ENCODE measurements at places on chromosomes 3 and 15.

GRCh38 chr3:65098400-65098799 lies 410.6 kb upstream of the ADAMTS9 start:
- H3K4me3 ChIP-seq: no peak overlapping the region
- no peaks in the 10 kb centered on the region for H3K27me3 ChIP-seq
- no peak for DNase-seq
- H3K36me3 ChIP-seq: no peaks in the 10 kb centered on the region
- no peak overlapping the region for H3K27ac ChIP-seq

GRCh38 chr15:28914483-28915023 lies 28.8 kb downstream of the APBA2 start:
- no peak for DNase-seq
- no peak overlapping the region for H3K4me3 ChIP-seq
- H3K36me3 ChIP-seq: no peaks in the 10 kb centered on the region
- H3K27me3 ChIP-seq: no peaks in the 10 kb centered on the region
- peaks cover 29% of the 10 kb centered on the region for H3K4me1 ChIP-seq

GRCh38 chr3:63945558-63946096 lies 33.4 kb upstream of the SCAANT1 start:
- no peak for DNase-seq
- no peak overlapping the region for H3K4me3 ChIP-seq
- peaks cover 8% of the 10 kb centered on the region for H3K4me1 ChIP-seq
- H3K36me3 ChIP-seq: no peaks in the 10 kb centered on the region
- no peaks in the 10 kb centered on the region for H3K27me3 ChIP-seq
- H3K27ac ChIP-seq: no peak overlapping the region

DNA sequence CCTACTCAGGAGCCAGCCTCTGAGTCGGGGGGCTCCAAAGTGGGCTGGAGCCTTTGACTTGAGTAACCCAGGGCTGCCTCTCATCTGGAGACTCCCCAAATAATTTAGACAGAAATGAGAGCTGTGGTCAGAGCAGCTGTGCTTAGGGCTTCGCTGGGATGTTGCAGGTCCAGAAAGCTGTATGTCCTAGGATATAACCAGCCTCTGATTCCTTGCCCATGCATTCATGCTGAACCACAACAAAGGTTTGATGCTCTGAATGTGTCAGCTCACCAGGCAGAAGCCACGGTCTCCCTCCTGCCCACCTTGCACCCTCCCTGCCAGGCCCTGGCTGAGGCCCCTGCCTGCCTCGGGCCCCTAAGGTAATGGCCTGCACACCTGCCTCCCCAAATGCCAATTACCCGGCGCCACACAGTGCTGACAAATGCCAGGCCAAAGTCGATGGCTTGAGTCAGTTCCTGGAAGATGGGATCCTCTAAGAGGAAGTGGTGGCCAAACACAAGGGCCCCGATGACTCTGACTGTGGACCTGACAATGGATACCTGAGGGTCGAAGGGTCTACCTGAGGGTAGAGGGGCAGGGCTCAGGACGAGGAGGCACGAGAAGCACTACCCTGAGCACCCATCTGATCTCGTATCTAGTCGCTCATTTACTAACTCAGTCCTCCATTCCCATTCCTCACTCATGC lies 21.7 kb upstream of the PARL start:
- no peaks in the 10 kb centered on the region for H3K36me3 ChIP-seq
- DNase-seq: no peak
- no peaks in the 10 kb centered on the region for H3K4me1 ChIP-seq
- H3K4me3 ChIP-seq: no peak overlapping the region
- H3K27ac ChIP-seq: no peak overlapping the region

- peaks cover 61% of the 10 kb centered on the region for H3K36me3 ChIP-seq
- no peak overlapping the region for H3K4me3 ChIP-seq
- H3K27ac ChIP-seq: no peak overlapping the region
- DNase-seq: no peak
- H3K4me1 ChIP-seq: peaks cover 33% of the 10 kb centered on the region
Observed at GRCh38 chr3:15263120-15263519, 57.1 kb downstream of the CAPN7 start.

DNA sequence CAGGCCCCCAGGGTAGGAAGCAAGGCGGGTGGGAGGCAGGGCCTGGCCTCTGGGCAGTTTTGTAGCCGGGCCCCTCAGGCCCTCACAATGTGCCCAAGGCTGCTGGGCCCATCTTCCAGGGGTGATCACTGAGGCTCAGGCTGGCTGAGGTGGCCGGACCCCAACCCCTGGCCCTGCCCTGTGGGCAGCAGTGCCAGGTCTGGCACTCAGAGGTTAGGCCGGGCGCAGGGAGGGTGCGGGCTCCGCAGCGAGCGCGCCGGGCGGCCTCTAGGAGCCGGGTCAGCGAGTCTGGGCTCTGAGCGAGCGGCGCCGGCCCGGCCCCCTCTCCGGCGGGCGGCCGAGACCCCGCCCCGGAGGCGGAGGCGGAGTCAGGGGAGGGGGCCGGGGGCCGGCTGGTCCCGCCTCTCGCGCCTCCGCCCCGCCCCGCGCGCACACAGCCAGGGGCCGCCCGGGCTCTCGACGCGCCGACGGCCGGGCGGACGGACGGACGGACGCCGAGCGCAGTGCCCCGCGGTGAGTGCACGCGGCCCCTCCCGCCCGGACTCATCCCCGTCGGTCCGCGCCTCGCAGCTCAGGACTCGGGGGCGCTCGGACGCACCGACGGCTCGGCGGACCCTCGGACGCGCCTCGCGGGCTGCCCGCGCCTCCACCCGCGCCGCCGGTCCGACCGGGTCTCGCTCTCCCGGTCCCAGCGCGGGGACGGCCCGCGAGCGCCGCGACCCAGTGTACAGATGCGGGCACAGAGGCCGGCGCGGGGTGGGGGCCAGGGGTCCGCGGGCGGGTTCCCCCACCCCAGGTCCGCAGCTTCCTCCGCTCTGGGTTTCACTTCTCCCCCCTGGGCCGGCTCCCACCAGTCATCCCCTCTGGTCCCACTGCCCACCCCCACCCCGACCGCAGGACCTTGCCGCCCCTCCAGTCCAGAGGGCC lies at the start of gene FBLN2:
Gene FBLN2, plus strand, starts transcription at position 430 of the 927 bp plus-strand sequence. CDS start 21,231 bp downstream, outside the sequence.
- DNase-seq: peak; percentile 46
- no peaks in the 10 kb centered on the region for H3K36me3 ChIP-seq
- no peak within 1 kb of the TSS for H3K27ac ChIP-seq

- H3K4me3 ChIP-seq: no peak overlapping the region
- peaks cover 12% of the 10 kb centered on the region for H3K36me3 ChIP-seq
- H3K4me1 ChIP-seq: peaks cover 19% of the 10 kb centered on the region
- H3K27me3 ChIP-seq: no peaks in the 10 kb centered on the region
- no peak overlapping the region for H3K27ac ChIP-seq
Observed at GRCh38 chr3:128050597-128050996, 1.6 kb upstream of the SEC61A1 start.

DNA sequence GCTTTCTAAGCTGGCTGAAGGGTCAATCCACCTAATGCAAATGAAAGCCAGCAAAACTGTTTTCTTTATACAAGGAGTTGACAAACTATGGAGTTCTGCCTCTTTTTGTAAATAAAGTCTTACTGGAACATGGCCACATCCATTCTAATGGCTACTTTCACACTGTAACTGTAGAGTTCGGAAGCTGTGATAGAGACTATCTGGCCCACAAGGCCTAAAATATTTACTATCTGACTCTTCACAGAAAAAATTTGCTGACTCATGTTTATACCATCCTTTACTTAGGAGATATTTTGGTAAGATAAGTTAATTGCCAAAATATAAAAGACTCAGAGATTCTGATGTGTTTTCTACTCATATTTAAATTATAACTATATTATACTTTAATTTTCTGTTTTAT lies 93.7 kb upstream of the GK5 start:
- no peaks in the 10 kb centered on the region for H3K27me3 ChIP-seq
- no peak overlapping the region for H3K27ac ChIP-seq
- peaks cover 24% of the 10 kb centered on the region for H3K36me3 ChIP-seq

- H3K27ac ChIP-seq: no peak overlapping the region
- no peak for DNase-seq
- H3K4me3 ChIP-seq: no peak overlapping the region
- no peaks in the 10 kb centered on the region for H3K27me3 ChIP-seq
Observed at GRCh38 chr3:100963041-100963440, 30.2 kb downstream of the ABI3BP start.

DNA sequence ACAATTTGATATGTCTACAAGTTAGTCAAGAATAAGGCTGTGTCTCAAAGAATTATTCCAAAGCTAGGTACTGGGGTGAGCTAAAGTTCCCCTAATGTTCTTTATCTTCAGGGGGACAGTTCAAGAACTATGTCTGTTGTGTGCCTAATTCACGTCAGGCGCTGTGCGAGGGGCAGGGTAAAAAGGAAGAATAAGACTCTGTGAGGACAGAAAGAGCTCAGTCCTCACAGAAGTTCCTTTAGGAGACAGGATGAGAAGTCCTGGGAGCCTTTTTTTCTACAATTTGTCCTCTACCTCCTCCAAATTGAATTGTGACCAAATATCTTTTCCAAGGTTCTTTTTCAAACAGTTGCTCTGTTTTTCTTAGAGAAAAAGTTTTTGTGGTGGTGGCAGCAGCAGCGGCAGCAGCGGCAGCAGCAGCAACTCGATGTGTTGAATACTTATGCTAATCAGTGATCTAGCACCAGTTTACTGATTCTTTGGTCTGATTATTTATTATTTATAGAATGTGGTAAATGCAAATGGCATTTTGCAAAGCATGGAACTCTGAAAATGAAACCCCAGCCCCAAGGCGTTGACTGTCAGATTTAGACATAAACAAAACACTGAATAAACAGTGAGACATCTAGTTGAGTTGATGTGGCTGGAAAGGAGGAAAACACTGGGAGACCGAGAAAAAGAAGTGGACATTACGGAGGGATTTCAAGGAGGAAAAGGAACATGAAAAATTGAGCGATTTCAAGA lies 88.6 kb downstream of the GTPBP8 start:
- no peak overlapping the region for H3K4me3 ChIP-seq
- no peaks in the 10 kb centered on the region for H3K4me1 ChIP-seq
- H3K36me3 ChIP-seq: no peaks in the 10 kb centered on the region
- DNase-seq: no peak
- no peak overlapping the region for H3K27ac ChIP-seq
- no peaks in the 10 kb centered on the region for H3K27me3 ChIP-seq

- DNase-seq: peak; percentile 68
- peak within 1 kb of the TSS; percentile 28 for H3K4me3 ChIP-seq
- H3K27me3 ChIP-seq: peaks cover 20% of the 10 kb centered on the region
Observed at GRCh38 chr3:184261270-184261853, at the start of gene CAMK2N2. CAMK2N2 (minus strand) TSS chr3:184261553; CDS start chr3:184261285, 268 bp downstream.

DNA sequence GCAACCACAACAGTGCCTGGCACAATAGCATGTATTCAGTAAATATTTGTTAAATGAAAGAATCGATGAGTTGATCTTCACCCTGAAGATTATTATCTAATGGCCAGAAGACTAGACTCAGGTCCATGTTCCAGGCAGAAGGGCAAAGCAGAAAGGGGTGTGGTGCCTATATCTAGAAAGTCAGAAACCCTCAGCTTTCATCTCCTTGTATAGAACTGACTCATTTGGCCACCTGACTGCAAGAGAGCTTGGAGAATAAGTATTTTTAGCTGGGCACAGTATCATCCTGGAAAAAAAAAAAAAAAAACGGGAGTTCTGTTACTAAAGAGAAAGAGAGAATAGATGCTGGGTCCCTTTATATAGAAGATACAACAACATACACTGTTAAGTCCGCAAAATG lies 69.7 kb upstream of the SPRED1 start:
- H3K36me3 ChIP-seq: no peaks in the 10 kb centered on the region
- H3K4me1 ChIP-seq: no peaks in the 10 kb centered on the region
- no peak for DNase-seq
- no peak overlapping the region for H3K4me3 ChIP-seq
- peaks cover under 1% of the 10 kb centered on the region for H3K27me3 ChIP-seq

- no peak overlapping the region for H3K4me3 ChIP-seq
- no peaks in the 10 kb centered on the region for H3K36me3 ChIP-seq
- DNase-seq: no peak
- no peaks in the 10 kb centered on the region for H3K27me3 ChIP-seq
Observed at GRCh38 chr3:45198264-45199260, 27.5 kb downstream of the TMEM158 start.

GRCh38 chr15:87401973-87402372 lies 854.6 kb downstream of the NTRK3 start:
- no peaks in the 10 kb centered on the region for H3K27me3 ChIP-seq
- H3K4me1 ChIP-seq: no peaks in the 10 kb centered on the region
- H3K27ac ChIP-seq: no peak overlapping the region

GRCh38 chr15:48657950-48658591 lies 12.6 kb upstream of the FBN1 start:
- H3K27me3 ChIP-seq: no peaks in the 10 kb centered on the region
- no peak for DNase-seq
- no peak overlapping the region for H3K4me3 ChIP-seq
- H3K36me3 ChIP-seq: no peaks in the 10 kb centered on the region
- no peak overlapping the region for H3K27ac ChIP-seq

- no peaks in the 10 kb centered on the region for H3K4me1 ChIP-seq
- no peak overlapping the region for H3K4me3 ChIP-seq
- DNase-seq: no peak
- no peak overlapping the region for H3K27ac ChIP-seq
Observed at GRCh38 chr3:69309814-69310213, 76.1 kb downstream of the FRMD4B start.

- H3K27ac ChIP-seq: no peak overlapping the region
- no peak overlapping the region for H3K4me3 ChIP-seq
- DNase-seq: no peak
- H3K36me3 ChIP-seq: no peaks in the 10 kb centered on the region
- no peaks in the 10 kb centered on the region for H3K4me1 ChIP-seq
Observed at GRCh38 chr3:54931182-54931581, 3.3 kb upstream of the LRTM1 start.

GRCh38 chr3:29267226-29267625 lies 13.6 kb upstream of the RBMS3 start:
- no peak for DNase-seq
- no peak overlapping the region for H3K27ac ChIP-seq
- H3K4me3 ChIP-seq: no peak overlapping the region
- H3K27me3 ChIP-seq: no peaks in the 10 kb centered on the region
- H3K4me1 ChIP-seq: no peaks in the 10 kb centered on the region
- H3K36me3 ChIP-seq: no peaks in the 10 kb centered on the region

GRCh38 chr3:62525281-62525680 lies 151.9 kb upstream of the FEZF2 start:
- H3K4me3 ChIP-seq: no peak overlapping the region
- H3K36me3 ChIP-seq: no peaks in the 10 kb centered on the region
- H3K4me1 ChIP-seq: no peaks in the 10 kb centered on the region
- DNase-seq: no peak

DNA sequence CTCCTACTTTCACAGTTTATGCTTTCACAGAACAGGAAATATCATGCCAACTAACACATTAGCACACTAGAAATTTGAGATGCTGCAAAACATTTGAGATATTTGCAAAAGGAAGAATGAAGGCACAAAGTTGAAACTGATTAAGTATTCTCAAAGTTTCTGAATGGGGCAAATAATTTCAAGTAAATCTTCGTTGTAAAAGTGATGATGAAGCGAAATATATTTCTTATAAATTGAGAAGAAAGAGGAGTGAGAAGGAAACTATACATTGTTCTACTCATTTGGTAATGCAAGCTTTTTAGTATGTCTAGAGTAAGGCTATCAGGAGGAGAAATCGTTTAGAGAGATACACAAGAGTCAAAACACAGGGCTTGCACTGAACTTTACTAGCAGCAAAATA lies 24.3 kb upstream of the LSAMP start:
- H3K4me3 ChIP-seq: no peak overlapping the region
- H3K27me3 ChIP-seq: no peaks in the 10 kb centered on the region
- DNase-seq: no peak
- no peaks in the 10 kb centered on the region for H3K4me1 ChIP-seq
- no peak overlapping the region for H3K27ac ChIP-seq

Data from natural killer cell (primary cell).